ENCODE measurements at places on chromosomes 13 and 19. TPM values are rescaled to one million over a fixed set of nuclear protein-coding genes. Genes with fewer than 3 reads are reported as not detected.

GRCh38 chr13:110455444-110455843 lies 106.1 kb downstream of the RAB20 start:
- DNase-seq, result no peak

Gene GSX1
- not detected for total RNA-seq

Gene ZNF763
- 0.32 TPM for total RNA-seq

- DNase-seq, result peak; percentile 83
These were observed 516.2 kb downstream of the MYO16 start for GRCh38 chr13:109145631-109146030.

Gene TMEM145
- total RNA-seq, result not detected

Gene SIGLEC14
- total RNA-seq, result not detected

GRCh38 chr13:94239135-94239534 lies 240.3 kb downstream of the DCT start:
- DNase-seq, result peak; percentile 46

DNA sequence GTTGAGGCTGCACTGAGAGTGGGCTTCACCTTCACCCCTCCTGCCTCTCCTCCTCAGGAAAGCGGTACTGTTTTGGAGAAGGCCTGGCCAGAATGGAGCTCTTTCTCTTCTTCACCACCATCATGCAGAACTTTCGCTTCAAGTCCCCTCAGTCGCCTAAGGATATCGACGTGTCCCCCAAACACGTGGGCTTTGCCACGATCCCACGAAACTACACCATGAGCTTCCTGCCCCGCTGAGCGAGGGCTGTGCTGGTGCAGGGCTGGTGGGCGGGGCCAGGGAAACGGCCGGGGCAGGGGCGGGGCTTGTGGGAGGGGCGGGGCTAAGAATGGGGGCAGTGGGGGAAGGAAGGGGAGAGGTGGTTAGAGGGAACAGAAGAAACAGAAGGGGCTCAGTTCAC lies 7.5 kb downstream of the CYP2A13 start:
- no peak for DNase-seq

Gene KLK4
- total RNA-seq, result not detected

Gene HMG20B
- total RNA-seq, result 124 TPM

DNA sequence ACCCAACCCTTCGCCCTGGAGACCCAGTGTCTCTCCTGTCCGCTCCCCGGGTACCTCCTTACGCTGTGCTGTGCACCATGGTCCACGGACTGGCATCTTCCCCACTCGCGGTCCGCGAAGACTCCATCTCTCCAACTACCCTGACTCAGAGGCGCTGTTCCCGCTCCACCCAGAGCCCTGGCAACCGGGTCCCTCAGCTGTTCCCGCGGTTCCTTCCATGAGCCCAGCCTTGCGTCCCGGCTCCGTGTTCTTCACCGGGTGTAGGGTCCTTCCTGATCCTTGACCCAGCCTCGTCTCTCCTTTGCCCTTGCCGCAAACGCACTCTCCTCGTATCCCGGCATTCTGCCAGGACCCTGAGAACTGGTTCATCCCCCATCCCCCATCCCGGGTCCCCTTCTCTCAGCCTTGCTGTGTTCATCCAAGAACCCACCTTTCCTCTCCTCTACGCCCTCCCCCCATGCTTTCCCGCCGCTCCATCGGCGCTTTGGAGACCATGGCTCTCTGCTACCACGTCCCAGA lies 664 bp downstream of the ICAM5 start:
- peak; percentile 10 for DNase-seq

GRCh38 chr19:35042954-35043604 lies 1.6 kb downstream of the HPN start:
- DNase-seq, result no peak

DNA sequence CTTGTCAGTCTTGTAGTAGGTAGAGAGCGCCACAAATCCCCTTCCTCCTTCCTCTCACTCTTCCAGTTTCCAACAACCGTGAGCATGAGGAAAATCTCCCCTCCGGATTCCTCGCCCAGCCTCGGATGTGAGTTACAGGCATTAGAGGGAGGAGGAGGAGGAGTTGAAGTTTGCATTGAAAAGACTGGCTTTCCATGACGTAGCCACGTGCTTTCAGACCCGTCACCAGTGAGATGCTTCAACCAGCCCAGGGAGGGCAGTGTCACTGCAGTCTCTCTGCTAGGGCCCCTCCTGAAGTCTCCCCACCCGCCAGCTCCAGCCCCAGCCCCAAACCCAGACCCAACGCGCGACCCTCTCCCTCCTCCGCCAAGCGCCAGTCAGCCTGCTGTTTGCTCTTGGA lies 442 bp upstream of the FGF14 start:
- DNase-seq, result peak; percentile 33

Gene TBXA2R
- total RNA-seq, result 4.8 TPM

Gene TMEM190
- total RNA-seq, result not detected

DNA sequence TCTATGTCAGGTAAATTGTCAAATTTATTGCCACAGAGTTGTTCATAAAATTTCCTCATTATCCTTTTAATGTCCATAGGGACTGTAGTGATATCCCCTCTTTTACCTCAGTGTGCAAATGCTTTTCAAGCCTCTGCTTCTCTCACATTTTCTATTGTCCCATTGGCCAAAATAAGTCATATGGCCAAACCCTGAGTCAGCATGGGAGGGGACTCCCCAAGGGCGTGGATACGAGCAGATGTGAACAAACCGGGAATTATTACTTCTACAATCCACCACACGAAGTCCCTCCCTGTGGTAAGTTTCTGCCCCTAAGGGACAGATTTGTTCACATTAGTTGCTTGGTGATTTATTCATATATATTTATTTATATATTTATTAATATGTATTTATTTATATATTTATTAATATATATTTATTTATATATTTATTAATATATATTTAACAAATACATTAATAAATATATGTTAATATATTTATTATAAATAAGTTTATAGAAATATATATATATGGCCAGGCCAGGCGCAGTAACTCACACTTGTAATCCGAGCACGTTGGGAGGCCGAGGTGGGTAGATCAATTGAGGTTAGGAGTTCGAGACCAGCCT lies 20.1 kb upstream of the CAMSAP3 start:
- DNase-seq, result peak; percentile 9

Gene KCNN4
- not detected for total RNA-seq

DNA sequence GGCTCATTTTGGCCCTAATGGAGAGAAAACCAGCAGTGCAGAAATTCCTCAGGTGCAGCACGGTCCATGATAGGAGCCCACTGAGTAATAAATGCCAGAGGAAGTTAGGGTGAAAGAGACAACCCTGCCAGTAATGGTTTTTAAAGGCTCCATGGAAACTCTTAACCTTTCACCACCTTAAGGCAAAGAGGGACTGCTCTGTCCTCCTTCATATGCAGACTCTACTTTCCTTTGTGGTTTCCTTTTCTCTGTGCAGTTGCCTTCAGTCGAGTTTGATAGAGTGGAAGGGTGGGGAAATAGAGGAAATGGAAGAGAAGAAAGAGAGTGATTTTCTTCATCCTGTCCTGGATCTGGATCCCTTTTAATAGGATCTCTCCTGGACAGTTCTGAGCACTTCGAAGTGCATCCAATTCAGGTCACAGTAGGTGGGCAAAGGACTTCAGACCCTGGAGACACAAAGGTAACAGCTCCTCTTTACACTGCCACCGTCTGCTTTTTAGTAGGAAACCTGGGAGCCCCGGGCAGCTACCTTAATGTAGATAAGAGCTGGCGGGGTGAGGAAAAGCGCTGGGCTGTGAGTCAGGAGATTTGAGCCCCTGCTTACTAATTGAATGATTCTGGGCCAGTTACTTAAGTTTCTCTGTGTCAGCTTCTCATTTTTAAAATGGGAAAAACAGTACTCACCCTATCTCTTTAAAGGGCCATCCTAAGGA lies 294.8 kb downstream of the KCNRG start:
- DNase-seq, result no peak

GRCh38 chr13:34376483-34376882 lies 558.5 kb downstream of the RFC3 start:
- DNase-seq, result no peak

DNA sequence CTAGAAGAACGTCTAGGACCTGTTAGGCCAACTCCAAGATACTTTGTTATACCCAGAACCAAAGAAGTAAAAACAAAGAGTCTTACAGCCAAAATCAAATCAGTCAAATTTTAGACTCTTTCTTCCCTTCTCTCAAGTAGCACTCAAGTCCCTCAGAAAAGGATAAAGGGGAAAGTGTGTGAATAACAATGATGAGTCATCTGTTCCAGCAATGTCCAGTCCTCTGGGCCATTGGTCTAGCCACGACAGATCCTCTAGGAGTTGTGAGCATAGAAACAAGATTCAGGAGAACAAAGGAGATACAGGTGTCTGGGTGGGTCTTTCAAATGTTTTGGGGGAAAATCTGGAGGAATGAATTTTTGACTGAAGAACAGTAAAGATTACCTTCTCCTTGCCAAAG lies 36.3 kb downstream of the STOML3 start:
- no peak for DNase-seq

DNA sequence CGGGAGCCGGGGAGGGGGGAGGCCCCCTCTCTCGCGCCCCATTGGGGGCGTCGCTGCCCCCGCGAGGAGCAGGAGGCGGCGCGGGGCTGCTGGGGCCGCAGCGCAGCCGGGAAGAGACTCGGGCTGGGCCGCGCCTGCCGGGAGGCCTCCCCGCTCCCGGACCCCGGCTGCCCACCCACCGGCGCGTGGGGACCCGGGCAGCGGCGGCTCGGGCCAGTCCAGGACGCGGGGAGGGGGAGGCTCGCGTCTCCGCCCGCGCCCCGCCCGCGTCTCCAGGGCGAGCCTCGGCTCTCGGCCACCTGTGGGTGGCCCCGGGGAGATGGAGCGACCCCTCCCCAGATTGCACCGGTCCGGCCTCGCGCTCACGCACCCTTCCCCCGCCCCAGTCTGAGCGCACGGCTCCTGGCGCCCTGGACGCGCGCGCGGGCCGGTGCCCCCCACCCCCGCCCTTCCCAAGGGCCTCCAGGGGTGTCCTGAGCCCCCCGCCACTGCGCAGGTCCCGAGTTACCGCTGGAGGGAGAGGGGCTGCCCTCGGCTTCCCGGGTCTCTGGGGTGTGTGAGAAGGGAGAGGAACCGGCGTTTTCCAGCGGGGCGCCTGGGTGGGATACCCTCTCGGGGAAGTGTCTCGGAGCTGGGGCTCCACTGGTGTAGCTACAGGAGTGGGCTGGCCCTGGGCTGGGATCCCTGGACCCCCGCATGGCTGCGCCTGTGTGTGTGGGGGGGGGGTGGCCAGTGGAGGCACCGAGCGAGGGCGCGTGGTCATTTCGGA lies 645 bp downstream of the PALM start:
- no peak for DNase-seq

GRCh38 chr13:28320209-28320608 lies 174.7 kb downstream of the FLT1 start:
- DNase-seq, result no peak

- no peak for DNase-seq
These were observed at the start of gene FUT6 for GRCh38 chr19:5839065-5840017. Gene FUT6 (minus strand): TSS chr19:5839702. CDS start chr19:5832567, 7,135 bp downstream.

DNA sequence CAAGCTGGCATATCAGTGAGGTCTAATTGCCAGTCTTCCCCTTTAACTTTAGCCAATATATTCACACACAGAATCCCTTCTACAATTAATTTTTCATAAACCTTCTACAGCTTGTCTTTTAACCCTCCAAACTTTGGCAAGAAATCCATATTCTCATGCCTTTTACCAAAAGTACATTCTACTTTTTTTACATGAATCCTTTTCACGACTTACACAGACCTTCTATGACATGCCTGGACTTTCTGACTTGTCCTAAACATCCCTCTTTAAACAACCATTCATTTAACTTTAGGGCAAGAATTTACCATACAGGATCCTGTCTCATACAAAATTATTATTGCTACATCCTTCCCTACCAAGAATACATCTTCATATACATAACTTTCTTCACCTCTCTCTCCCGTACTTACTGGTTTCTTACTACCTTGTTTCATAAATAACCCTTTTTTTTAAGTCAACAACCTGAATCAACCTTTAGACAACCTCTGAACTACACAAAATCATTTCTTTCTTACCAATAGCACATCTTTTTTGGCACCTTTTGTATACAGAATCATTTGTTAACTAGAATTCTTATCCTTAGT lies 23.5 kb downstream of the ZNF544 start:
- DNase-seq, result no peak

GRCh38 chr19:33064792-33065550 lies at the start of gene RHPN2:
Gene RHPN2 (minus strand): TSS chr19:33064888. CDS start chr19:33064852, 36 bp downstream.
- peak; percentile 78 for DNase-seq

Gene TTYH1
- not detected for total RNA-seq

Gene ZNF491
- 2.2 TPM for total RNA-seq

GRCh38 chr13:107217251-107217650 lies 649.3 kb upstream of the ARGLU1 start:
- DNase-seq, result no peak

Gene PRX
- total RNA-seq, result 1.9 TPM

Gene ATP1A3
- not detected for total RNA-seq

DNA sequence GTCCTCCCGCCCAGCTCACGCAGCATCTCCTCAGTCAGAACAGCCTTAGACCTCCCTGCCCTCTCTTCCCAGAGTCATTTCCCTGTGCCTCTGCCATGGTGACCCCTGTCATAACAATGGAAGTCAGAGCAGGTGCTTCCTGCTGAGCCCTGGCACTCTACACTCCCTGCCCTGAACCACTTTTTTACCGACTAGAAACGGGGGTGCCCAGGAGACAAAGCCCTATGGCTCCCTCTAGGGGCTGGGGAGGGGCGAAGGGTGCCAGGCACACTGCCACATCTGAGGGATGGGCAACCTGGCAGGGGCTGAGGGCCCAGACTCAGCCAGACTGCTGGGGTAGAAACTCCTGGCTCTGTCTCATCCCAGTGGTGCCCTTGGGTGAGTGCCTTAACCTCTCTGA lies 16.4 kb downstream of the ZNF574 start:
- no peak for DNase-seq

Measured in fibroblast of villous mesenchyme (primary cell).